ENCODE measurements at places on chromosomes 7 and 10.

DNA sequence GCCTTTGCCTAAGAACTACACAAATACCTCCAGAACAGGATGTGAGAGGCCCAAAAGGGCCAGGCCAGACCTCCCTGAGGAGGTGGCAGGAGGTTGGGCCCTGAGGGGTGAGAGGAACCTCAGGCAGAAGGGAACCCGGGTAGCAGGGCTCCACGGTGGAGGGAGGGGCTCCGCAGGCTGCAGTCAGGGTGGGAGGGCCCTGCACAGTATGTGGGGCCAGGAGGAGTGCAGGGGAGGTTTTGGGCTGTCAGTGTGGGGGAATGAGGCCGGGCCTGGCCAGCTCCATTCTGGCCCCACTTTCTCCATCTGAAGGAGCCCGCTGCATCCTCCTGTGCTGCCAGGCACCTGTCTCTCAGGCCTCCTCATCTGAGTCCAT is 25.9 kb downstream of the DNAJB12 start:
- no peak for DNase-seq

DNA sequence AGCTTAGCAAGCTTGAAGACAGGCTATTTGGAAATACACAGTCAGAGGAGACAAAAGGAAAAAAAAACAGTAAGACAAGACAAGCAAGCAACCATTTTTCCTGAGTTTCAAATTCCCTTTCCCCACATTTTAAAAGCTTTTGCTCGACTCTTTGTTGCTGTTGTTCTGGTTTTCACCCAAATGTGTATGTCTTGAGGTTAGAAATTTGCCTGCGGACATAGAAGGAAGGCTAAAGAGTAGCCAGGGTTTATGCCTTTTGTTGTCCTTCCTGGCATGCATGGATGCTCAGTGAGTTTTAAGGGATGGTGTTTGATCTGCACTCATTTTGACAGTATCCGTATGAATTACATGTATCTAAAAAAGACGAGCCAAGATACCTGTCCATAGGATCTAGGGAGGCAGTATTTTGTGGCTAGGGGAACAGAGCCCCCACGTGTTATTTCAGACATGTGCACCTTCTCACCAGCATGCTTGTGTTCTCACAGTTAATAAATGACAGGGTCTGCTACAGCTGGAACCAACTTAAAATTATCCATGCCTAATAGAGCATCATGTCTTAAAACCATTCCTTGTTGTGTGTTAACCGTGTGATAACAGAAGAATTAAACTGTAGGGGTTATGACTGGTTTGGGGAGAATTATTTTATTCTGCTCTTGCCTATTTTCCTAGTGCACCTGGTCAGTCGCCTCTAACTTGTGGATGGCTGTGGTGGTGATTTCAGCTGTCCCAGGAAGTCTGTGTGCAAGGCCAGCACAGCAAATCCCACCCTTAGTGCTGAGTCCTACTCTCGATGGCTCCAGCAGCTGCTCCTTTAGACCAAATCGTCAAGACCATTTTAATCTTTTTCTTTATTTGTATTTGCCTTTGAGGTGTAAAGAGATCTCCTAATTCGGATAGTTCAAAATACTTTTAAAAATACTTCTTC is 9.1 kb downstream of the WIPF3 start:
- DNase-seq = no peak

DNA sequence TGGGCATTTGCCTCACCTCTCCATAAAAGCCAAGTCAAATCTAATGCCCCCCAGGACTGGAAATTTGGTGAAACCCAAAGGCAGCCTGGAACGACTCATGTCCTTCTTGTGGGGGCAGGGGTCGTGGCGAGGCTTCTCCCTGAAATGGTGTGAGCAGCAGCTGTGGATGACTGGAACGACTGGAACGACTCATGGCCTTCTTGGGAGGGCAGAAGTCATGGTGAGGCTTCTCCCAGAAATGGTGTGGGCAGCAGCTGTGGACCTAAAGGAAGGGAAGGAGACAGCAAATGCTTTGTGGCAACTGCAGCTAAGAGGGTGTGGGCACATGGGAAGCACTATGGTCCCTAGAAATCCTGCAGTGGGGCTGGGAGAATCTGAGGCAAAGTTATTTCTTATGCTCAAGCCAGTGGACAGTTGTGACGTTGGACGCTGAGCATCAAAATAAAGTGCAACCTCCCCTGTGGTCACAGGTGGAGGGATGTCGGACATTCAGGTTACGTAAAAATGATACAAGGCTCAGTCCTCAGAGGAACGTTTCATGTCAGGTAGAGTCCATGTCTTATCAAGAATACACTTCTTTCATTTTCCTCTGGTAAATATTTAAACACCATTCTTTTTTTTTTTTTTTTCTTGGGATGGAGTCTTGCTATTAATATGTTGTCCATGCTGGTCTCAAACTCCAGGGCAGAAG is 107.0 kb upstream of the KIF5B start:
- no peak for DNase-seq

DNA sequence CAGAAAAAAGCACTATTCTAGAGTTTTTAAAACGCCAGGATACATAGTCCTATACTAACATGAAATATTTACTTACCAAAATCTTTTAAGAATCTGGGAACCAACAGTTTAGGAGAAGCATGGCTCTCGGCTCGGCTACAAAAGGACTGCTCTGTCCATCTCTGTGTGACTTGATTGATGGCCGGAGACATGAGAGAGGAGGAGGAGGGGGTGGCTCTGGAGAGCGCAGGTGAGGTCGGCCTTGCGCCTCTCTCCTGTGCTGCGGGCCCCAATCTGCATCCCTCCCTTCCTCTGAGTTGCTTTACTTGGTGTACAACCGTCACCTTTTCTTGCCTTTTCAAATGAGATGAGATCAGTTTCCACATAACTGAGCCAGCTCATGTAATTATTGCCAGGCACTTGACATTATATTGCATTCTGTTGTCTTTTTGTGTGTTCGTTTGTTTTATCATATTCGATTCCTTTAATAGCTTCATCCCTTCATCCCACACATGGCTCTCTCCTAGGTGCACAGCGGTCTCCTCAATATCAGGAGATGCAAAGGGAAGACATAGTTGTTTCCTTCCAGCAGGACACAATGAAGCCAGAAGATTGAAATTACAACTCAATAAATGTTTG is 87.8 kb upstream of the KLF6 start:
- no peak for DNase-seq

- no peak for DNase-seq
Measured at GRCh38 chr7:3067193-3067592, 23.5 kb upstream of the CARD11 start.

All from stimulated activated CD4-positive, alpha-beta T cell treated with anti-CD3 and anti-CD28 coated beads, TNF-alpha, amount 100 ng/mL, for 24 hours (primary cell).